ENCODE measurements at places on chromosomes 5 and 9.

GRCh38 chr5:62082370-62082801, 223.6 kb upstream of the KIF2A start:
- no peak for DNase-seq

GRCh38 chr9:13352451-13352979, 73.0 kb upstream of the MPDZ start:
- no peak for DNase-seq

GRCh38 chr9:98007251-98007928, 24.2 kb downstream of the ANP32B start:
- no peak for DNase-seq

DNA sequence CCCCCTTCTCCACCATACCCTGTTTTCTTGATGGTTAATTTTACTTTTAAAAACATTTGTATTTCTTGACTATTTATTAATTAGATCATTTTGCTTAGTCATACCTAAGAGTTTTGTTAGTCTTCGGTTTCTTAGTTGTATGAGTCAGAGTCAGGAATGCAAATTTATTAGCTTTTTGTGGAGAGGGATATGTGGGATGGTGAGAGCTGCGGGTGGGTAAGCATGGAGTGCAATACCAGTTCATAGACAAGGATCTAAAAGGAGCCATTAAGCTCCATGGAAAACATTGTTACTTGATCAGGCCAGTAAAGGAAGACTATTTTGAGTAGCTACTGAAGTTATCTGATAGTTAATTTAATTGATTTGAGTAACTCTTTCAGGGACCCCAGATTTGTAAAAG, 77.5 kb downstream of the ZSWIM6 start:
- no peak for DNase-seq

DNA sequence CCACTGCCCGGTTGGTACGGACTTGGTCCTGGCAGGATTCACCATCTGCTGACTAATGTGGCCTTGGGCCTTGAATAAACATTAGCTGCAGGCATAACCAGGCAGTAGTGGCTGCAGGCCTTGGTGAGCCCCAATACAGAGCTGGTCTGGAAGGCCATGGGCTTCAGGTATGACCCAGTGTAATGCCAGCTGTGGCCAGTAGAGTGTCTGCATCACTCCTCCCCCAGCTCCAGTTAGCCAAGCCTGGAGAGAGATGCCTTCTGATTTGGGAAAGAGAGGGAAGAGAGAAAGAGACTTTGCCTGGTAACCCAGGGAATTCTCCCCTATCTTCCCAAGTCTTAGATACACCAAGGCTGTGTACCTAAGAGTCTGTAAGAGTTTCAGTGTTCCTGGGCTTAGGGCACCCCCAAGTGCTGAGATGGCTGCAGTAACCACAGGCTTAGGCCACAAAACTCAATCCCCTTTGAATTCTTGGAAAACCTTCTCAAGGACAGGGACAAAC, 5.6 kb upstream of the C5 start:
- DNase-seq: no peak

DNA sequence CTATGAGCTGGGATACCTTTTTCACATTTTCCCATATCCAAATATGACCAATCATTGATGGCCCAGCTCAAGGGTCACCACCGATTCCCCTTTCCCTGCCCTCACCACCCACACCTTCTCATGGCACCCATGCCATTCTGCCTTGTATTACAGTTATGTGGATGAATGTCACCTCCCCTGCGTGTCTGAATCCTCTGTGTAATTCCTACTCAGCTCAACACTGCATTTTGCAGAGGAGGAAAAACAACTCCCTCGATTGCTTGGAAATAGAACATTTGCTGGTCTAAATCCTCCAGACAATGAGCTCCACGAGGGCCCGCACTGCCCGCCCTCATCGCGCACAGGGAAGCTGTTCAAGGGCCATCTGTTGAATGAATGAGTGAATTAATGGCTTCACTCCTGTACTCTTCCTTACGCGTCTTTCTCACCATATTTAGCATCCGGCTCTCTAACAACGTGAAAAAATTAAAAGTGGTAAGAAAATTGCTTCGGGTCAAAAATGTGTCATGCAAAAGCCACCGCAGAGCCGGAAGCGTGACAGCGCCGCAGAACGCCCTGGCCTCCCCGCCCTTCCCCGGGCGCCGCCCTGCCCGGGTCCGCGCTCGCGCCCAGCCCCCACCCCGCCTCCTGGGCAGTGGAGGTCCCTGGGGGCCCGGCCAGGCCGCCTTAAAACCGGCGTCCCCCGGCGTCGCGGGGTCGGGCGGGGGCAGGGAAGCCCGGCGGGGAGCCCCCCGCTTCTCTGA, 704 bp downstream of the SUSD1 start:
- peak; percentile 75 for DNase-seq

GRCh38 chr5:72152545-72152944, 45.3 kb downstream of the MAP1B start:
- no peak for DNase-seq

DNA sequence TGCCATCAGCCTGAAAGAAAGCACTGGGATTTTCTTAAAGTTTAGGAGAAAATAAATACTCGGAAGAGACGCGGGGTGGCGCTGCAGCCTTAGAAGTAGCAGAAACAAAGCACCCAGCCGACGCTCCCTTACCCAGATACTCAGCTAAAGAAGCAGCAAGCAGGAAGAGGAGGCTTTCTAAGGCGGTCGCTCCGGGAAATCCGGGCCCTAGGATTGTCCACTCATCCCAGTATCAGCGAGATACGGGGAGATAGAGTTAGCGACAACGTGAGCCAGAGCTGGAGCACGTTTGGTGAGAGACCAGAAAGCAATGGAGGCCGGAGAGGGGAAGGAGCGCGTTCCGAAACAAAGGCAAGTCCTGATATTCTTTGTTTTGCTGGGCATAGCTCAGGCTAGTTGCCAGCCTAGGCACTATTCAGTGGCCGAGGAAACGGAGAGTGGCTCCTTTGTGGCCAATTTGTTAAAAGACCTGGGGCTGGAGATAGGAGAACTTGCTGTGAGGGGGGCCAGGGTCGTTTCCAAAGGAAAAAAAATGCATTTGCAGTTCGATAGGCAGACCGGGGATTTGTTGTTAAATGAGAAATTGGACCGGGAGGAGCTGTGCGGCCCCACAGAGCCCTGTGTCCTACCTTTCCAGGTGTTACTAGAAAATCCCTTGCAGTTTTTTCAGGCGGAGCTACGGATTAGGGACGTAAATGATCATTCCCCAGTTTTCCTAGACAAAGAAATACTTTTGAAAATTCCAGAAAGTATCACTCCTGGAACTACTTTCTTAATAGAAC, at the start of gene PCDHB2:
TSS of gene PCDHB2 (plus strand) at position 135 of the 782 bp plus-strand sequence. CDS start at position 311, 176 bp downstream.
- no peak for DNase-seq

DNA sequence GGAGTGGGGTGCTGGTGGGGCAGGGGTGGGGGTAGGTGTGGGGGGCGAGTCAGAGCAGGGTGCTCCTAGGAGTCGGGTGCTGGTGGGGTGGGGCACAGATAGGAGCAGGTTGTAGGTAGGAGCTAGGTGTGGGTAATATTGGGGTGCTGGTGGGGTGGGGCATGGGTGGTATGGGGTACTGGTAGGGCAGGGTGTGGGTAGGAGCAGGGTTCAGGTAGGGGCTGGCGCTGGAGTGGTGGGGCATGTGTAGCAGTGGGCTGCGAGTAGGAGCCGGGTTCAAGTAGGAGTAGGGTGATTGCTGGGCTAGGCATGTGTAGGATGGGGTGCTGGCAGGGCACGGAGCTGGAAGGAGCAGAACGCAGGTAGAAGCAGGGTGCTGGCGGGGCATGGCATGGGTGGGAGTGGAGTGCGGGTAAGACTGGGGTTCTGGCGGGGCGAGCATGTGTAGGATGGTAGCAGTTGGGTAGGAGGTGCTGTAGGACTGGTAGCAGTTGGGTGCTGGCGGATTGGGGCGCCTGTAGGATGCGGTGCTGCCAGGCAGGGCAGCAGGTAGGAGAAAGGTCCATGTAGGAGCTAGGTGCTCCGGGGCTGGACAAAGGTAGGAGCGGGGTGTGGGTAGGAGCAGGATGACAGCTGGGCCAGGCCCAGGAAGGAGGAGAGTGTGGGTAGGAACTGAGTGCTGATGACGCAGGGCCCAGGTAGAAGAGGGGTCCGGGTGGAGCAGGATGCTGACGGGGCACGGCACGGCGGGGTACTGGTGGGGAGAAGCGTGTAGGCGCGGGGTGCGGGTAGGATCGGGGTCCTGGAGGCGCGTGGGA, 105.5 kb upstream of the SIMC1 start:
- no peak for DNase-seq

- no peak for DNase-seq
Observed at GRCh38 chr9:121619545-121620324, 31.7 kb upstream of the DAB2IP start.

GRCh38 chr5:138128334-138128733, 10.9 kb downstream of the NME5 start:
- DNase-seq: no peak

DNA sequence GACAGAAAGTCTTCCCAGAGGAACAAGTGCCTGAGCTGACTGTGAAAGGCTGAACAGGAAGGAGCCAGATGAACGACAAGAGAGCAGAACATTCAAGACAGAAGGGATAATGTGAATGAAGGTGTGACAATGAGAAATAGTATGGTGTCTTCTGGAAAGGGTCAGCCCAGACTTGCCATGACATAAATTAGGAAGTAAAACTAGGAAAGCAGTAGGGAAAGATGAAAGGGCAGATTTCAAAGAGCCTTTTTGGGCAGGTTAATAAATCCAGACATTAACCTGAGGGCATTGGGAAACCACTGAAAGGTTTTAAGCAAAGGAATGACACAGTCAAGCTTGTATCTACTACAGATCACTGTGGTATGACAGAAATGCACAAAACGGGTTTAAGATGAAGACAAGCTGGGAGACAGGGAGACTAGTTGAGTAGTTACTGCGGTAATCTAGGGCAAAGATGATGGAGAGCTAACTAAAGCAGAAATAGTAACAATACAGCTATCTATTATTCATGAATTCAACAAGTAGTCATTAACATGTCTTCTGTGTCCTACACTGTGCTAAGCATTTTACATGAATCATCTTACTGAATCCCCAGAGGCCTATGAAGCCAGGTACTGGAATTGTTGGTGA, 580.9 kb upstream of the WWC1 start:
- DNase-seq: no peak

DNA sequence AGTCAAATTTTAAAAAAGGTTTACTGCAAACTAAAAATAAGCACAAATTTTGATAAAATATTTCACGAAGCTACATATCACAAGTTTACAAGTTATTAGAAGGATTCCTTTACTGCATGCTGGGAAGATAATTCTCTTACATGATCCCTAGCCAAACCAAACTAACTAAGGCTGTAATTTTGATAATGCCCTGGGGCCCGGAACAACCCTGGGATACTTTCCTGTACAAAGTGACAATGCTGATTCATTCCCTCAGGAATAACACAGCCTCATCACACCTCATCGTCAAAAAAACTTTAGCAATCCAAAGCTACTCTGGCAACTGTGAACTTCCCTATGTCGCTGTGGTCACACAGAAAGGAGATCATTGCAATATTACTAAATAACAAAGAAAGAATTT, 402.9 kb downstream of the RAB3C start:
- no peak for DNase-seq
